ENCODE measurements at places on chromosomes 16 and 17. TPM values are rescaled to one million over a fixed set of nuclear protein-coding genes. Genes with fewer than 3 reads are reported as not detected.

DNA sequence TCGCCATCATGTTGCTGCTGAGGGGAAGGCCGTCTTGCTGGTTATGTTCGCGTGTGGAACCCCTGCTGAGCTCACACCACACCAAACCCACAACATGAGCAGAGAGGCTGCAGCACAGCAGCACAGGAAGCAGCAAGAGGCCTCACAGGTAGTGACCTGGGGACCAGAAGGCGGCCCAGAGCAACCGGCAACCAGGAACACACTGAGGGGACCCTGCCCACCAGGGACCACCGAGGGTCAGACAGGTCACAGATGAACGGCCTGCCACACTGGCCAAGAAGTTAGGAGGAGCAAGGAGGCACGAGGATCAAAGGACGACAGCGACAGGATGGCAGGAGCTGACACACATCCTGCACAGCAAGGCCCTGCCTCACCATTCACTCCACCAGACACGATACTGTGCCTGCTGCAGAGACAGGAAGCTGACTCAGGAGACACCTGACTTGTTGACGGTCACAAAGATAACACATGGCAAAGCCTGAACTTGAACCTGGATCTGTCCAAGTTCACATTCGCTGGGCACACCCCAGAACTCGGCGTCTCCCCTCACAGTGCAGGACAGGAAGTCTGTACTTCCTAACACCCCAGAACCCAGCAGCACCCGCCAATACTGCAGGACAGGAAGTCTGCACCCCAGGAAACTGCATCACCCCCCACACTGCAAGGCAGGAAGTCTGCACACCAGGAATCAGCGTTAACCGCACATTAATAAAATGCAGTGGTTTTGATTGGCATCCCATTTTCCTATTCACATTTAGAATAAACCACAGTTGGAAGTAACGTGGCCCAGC, 98.5 kb downstream of the ZNF778 start:
- no peaks in the 10 kb centered on the region for H3K27me3 ChIP-seq
- H3K4me3 ChIP-seq = no peak overlapping the region
- no peak for DNase-seq
- peaks cover 2% of the 10 kb centered on the region for H3K36me3 ChIP-seq
- H3K27ac ChIP-seq = peak overlapping the region; percentile 35

GRCh38 chr17:49452661-49453060, 38.0 kb upstream of the PHB1 start:
- H3K27me3 ChIP-seq = no peaks in the 10 kb centered on the region
- DNase-seq = no peak
- no peaks in the 10 kb centered on the region for H3K4me1 ChIP-seq
- H3K4me3 ChIP-seq = no peak overlapping the region
- H3K36me3 ChIP-seq = no peaks in the 10 kb centered on the region
- H3K27ac ChIP-seq = no peak overlapping the region

MRPL58 gene
- 23.1 TPM for total RNA-seq

GRCh38 chr17:78322327-78322857, 37.5 kb downstream of the SOCS3 start:
- no peak overlapping the region for H3K4me3 ChIP-seq
- no peak for DNase-seq

DNA sequence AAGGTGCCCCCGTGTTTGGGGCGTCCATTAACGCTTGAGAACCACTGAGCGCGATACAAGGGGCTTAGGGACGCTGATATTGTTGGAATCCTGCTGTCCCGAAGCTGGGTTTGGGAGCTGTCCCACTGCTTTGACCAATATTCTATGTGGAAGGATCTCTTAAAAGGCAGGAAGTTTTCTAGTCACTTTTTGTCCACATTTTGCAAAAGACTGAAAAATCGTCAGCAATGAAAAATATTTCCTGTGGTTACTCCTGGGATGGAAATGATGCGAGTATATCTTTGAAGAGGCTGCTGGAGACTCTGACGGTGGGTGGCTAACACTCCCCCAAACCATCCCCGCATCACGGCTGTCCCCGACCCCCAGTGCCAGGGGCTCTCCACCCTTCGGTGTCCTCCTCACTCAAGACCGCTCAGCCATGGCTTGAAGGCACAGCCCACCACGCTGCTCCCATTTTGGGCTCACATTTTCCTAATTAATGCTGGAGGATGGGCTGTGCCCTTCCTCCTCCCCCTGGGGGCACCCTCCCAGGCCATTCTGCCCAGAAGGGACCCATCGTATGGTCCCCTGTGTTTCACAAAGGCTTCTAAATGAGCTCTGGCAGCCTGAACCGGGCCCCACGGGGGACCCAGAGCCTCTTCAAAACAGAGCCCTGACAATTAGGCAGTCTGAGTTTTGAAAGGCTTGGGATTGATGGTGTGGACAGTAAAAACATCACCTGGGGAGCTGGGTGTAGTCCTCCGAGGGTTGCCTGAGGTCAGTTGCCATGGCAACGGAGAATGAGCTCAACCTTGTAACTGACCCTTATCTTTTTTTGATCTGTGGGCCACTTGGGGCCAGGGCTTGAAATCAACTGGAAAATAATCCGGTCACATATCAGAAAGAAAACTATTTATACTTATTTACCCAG, 158.6 kb downstream of the C16orf78 start:
- H3K36me3 ChIP-seq = no peaks in the 10 kb centered on the region
- no peaks in the 10 kb centered on the region for H3K4me1 ChIP-seq
- H3K27ac ChIP-seq = no peak overlapping the region
- no peaks in the 10 kb centered on the region for H3K27me3 ChIP-seq

- no peaks in the 10 kb centered on the region for H3K36me3 ChIP-seq
- no peak for DNase-seq
- H3K4me3 ChIP-seq = no peak overlapping the region
- H3K27me3 ChIP-seq = no peaks in the 10 kb centered on the region
- H3K27ac ChIP-seq = no peak overlapping the region
Observed at GRCh38 chr16:55552621-55553020, 13.9 kb upstream of the CAPNS2 start.

MT1X gene
- total RNA-seq = 223 TPM

DNA sequence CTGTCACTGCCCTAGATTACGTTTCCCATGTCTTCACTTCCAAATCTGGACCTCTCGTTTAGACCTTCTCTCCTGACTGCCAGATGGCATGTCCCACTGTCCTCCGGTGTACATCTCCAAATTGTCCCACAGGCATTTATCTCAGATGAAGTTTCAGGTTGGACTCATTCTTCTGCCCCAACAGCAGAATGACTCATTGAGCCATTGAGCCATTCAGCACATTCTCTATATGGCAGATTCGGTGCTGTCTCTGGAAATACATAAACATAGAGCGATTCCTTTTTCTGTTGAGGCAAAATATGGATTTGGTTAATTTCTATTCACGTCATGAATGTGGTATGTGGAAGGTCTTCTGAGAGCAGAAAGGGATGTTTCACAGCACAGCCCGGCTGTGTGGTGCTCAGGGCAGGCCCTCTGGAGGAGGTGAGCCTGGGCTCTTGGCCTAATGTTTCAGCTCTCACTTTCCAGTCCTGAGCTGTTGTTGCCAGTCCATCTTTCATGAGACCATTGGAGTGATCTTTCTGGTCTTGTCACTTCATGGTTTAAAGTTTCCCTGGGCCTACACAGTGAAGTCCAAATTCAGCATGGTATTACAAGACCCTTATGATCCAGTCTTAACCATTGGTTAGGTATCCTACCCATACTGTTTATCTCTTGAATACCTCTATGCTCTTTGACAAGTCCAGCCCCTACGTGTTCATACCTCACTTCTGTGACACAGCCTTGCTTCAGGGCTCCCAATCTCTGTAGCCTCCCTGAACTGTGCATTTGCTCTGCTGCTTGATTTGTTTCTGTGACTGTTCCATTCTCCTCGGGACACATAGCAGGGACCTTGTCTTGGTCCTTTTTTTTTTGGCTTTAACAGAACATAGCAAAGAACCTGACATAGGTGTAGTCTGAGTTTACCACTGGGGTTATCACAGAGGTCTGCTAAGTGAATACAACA, 15.9 kb downstream of the HAPSTR1 start:
- DNase-seq = no peak
- H3K27me3 ChIP-seq = no peaks in the 10 kb centered on the region
- H3K4me3 ChIP-seq = no peak overlapping the region
- no peak overlapping the region for H3K27ac ChIP-seq

GRCh38 chr17:28574526-28574925, 2.2 kb downstream of the ALDOC start:
- H3K4me1 ChIP-seq = peaks cover 10% of the 10 kb centered on the region
- no peak for DNase-seq
- H3K27ac ChIP-seq = no peak overlapping the region
- no peaks in the 10 kb centered on the region for H3K27me3 ChIP-seq
- peaks cover 2% of the 10 kb centered on the region for H3K36me3 ChIP-seq
- no peak overlapping the region for H3K4me3 ChIP-seq

GRCh38 chr17:55426851-55427586, 5.4 kb upstream of the MMD start:
- DNase-seq = no peak
- no peaks in the 10 kb centered on the region for H3K4me1 ChIP-seq
- no peak overlapping the region for H3K4me3 ChIP-seq
- H3K27ac ChIP-seq = no peak overlapping the region
- H3K36me3 ChIP-seq = no peaks in the 10 kb centered on the region
- no peaks in the 10 kb centered on the region for H3K27me3 ChIP-seq

DNA sequence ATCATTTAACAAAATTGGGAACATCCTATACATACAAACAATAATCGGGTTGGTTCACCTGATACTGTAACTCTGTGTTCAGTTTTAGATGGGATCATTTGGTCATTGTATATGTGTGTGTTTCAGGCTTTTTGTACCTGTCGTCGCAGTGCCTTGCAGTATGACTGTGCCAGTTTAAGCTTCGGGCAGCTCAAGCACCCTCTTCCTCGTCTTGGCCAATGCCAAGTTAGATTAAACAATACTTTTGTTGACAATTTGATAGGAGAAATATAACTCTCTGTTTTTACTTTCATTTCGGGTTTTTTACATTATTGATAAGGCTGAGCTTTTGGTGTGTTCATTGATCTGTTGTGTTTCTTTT, 37.0 kb upstream of the ARHGAP17 start:
- H3K4me1 ChIP-seq = no peaks in the 10 kb centered on the region
- no peak overlapping the region for H3K27ac ChIP-seq
- no peaks in the 10 kb centered on the region for H3K27me3 ChIP-seq
- H3K36me3 ChIP-seq = no peaks in the 10 kb centered on the region
- H3K4me3 ChIP-seq = no peak overlapping the region

DNA sequence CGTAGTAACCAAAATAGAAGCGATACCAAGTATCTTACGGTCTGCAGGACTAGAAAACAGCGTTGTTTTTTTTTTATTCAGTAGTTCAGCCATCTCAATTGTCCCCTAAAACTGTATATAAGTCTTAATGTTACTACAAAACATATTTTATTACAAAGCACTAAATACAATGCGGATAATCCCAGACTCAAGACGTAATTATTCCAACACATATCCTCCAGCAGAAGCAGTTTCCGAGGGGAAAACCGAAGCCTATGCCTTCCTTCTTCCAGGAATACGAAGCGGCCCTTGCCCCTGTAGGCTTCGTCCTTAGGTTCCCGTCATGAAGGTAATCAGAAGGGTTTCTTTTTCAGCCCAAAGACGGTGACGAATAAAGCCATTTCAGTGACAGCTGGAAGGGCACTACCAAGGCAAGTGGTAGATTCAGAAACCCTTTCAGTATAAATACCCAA, 2.3 kb downstream of the TMEM107 start:
- no peaks in the 10 kb centered on the region for H3K27me3 ChIP-seq
- peak overlapping the region; percentile 95 for H3K27ac ChIP-seq
- DNase-seq = no peak
- peaks cover 24% of the 10 kb centered on the region for H3K4me1 ChIP-seq
- no peaks in the 10 kb centered on the region for H3K36me3 ChIP-seq
- peak overlapping the region; percentile 62 for H3K4me3 ChIP-seq

DHRS7C gene
- not detected for total RNA-seq

- no peaks in the 10 kb centered on the region for H3K36me3 ChIP-seq
- peak; percentile 36 for DNase-seq
- H3K27me3 ChIP-seq = peaks cover 6% of the 10 kb centered on the region
- H3K27ac ChIP-seq = no peak within 1 kb of the TSS
Observed at GRCh38 chr16:88638323-88639230, at the start of gene IL17C. Gene IL17C, plus strand, starts transcription at chr16:88638572. Its CDS starts 70 bp downstream, at chr16:88638642.
